ENCODE measurements at places on chromosomes 6 and 20.

- no peak for DNase-seq
These were observed 195.6 kb downstream of the FUT9 start for GRCh38 chr6:96211341-96211740.

DNA sequence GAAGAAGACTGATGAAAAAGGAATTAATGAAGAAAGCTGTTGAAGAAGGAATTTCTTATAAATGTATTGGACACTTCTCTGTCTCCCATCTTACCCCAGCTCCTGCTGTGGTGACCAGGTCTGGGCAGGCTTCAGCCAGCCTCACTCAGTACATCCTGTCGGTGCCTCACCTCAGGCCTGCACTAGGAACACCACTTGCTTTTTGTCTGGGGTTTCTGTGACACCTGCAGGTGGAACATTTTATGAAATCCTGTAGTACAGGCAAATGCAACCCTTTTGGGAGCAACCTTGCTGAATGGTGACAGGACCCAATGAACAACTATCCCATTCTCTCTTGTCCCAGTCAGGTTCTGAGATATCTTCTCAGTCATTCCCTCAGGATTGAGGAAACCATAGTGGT, 129.7 kb downstream of the PRDM13 start:
- DNase-seq: no peak

DNA sequence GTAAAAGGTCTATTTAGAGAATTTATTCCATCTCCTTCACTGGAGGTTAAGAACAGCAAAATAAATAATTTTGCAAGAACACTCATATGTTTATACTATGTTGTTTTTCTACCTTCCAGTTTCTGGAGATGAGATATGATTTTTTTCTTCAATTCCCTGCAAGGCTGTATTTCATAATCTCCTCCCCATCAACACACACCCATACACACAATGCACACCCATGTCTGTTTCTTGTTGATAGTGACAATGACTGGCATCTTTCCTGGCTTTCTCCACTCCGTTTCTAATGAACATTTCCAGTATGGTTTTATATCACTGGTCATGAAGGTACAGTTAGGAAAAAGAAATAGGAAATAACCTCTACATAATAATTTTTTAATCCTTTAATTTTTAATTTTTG, 202.1 kb downstream of the ARHGAP18 start:
- no peak for DNase-seq

- no peak for DNase-seq
These were observed 75.7 kb upstream of the CLDN20 start for GRCh38 chr6:155187994-155188706.

DNA sequence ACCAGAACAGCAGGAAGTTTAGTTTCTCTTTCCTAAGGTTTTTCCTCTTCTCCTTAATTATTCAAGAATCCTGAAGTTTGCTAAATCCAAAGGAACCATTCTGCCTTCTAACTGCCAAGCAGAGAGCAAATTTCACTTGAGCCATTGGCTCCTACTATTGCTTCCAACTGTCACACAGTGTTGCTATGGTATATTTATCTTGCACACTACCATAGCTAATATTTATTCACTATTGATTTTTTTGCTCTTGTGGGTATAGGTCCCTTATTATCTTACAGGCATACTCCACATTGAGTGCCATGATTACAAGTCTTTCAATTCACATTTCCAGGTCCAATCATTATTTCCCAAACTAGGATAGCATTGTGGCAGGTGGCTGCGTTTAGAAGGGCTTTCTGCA, 266.7 kb upstream of the FLRT3 start:
- DNase-seq: no peak

DNA sequence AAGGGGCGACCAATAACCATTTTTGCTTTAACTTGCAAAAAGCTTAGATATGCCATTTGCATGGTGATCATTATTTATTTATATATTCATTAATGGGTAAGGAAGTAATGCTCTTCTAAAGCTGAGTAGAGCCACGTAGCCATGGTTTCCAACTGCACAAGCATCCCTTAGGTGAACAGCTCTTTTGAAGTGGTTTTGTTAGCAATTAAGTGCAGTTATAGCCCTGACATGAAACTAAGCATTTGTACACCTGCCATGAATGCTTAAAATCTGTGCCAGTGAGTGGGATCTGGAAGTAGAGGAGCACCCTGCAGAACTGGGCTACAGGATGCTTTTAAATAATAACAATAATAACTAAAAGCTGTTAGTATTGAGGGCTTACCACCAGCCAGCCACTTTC, 19.1 kb downstream of the TRAF3IP2 start:
- DNase-seq: no peak
